Ovary (tissue), 10 donors: ENCODE measurements at places on chromosomes 5 and 9. TPM values are rescaled to one million over a fixed set of nuclear protein-coding genes. Genes with fewer than 3 reads are reported as not detected.

Gene CCDC192
- 1.1 TPM for total RNA-seq

Gene NOXA1
- total RNA-seq, result 13.8 TPM

Gene PCDHGA8
- 4.0 TPM for total RNA-seq

DNA sequence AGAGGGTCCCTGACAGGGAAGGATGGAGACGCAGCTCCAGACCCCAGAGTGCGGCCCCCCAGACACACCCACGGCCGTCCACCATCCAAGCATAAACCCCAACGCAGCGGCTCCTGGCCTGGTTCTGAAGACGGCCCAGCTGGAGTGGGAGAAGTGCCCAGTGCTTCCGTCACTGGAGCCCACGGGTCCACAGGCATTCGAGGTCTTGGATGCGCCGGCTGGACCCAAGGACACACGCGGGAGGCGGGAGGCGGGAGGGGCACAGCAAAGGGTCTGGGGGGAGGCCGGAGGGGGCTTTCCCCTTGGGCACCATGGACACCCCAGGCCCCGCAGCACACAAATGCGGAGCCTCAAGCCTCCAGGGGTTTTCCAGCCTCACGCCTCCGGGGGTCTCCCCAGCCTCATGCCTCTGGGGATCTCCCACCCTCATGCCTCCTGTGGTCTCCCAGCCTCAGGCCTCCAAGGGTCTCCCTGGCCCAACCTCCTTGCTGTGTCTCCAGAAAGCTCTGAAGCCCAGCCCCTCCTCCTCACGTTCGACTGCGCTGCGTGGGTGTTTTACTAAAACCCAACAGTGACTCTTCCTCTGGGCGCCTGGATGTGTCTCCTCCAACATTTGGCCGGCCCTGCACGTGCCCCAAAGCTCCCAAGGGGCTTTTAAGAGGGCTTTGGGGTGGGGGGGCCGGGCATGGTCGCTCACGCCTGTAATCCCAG, 15.2 kb downstream of the EXD3 start:
- H3K4me1 ChIP-seq, result peaks cover 16% of the 10 kb centered on the region
- peak overlapping the region; percentile 66 for H3K27ac ChIP-seq
- DNase-seq, result peak; percentile 95

DNA sequence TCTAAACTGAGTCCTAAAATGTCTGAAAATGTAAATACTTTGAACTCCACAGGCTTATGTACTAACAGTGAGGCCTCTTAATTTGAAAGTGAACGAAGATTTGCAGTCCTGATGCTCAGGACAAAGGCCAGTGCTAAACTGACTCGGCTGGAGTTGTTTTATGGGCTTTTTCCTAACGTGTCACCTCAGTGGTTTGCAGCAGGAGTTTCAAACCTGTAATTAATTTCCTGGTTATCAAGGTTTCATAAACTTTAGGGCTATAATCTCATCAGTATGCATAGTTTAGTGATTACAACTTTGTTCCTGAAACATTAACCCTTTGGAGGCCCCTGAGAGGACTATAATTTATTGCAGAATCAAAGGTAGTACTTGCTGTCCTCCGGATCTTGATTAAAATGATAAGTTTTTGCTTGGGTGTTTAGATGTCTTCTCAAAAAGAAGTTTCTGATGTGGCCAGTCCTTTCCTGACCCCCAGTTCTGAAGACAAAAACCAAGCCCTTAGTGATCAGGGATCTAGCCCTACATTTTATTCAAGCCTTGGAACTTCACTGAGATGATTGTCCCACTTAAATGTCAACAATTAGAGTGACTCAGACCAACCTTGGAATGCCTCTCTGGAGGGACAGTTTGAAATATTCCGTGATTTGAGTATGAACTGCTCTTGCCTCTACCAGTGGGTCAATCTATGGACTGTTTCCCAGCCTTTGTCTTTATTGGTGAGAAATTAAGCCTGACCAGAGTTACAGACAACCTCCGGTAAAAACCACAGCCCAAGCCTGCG, 11.1 kb upstream of the S100Z start:
- H3K27me3 ChIP-seq, result no peaks in the 10 kb centered on the region
- H3K27ac ChIP-seq, result no peak overlapping the region
- DNase-seq, result no peak
- no peak overlapping the region for H3K4me3 ChIP-seq
- H3K4me1 ChIP-seq, result no peaks in the 10 kb centered on the region

DNA sequence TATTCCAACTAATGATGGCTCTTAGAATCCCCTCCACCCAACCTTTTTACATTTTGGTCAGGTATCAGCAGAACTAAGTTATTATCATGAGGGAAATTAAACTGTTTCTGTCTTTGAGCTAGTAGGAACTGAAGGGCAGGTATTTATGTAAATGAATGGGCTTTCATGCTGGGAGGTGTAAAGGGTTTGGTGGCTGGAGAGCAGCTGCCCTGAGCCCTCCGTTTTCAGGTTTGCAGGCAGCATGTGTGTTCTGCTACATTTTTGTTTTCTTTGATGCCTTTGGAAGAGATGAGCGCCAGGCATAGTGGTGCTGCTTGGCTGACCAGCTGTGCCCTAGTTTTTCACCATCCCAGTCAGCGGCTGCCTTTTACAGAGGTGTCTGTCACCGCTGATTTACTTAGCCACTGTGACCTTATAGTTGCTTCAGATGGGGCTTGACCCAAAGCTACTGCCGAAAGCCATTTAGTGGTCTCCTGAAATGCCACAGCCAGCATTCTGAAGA, 231.9 kb downstream of the MAST4 start:
- H3K4me1 ChIP-seq, result peaks cover 3% of the 10 kb centered on the region
- peak overlapping the region; percentile 20 for H3K4me3 ChIP-seq
- no peaks in the 10 kb centered on the region for H3K36me3 ChIP-seq

- H3K27ac ChIP-seq, result no peak overlapping the region
- DNase-seq, result no peak
- no peaks in the 10 kb centered on the region for H3K36me3 ChIP-seq
Observed at GRCh38 chr9:93862877-93863545, 92.1 kb downstream of the BARX1 start.

- peak; percentile 28 for DNase-seq
- H3K4me1 ChIP-seq, result peaks cover 1% of the 10 kb centered on the region
- no peaks in the 10 kb centered on the region for H3K36me3 ChIP-seq
- no peak overlapping the region for H3K27ac ChIP-seq
- H3K27me3 ChIP-seq, result no peaks in the 10 kb centered on the region
Observed at GRCh38 chr5:64506567-64507263, 900 bp downstream of the RGS7BP start.

DNA sequence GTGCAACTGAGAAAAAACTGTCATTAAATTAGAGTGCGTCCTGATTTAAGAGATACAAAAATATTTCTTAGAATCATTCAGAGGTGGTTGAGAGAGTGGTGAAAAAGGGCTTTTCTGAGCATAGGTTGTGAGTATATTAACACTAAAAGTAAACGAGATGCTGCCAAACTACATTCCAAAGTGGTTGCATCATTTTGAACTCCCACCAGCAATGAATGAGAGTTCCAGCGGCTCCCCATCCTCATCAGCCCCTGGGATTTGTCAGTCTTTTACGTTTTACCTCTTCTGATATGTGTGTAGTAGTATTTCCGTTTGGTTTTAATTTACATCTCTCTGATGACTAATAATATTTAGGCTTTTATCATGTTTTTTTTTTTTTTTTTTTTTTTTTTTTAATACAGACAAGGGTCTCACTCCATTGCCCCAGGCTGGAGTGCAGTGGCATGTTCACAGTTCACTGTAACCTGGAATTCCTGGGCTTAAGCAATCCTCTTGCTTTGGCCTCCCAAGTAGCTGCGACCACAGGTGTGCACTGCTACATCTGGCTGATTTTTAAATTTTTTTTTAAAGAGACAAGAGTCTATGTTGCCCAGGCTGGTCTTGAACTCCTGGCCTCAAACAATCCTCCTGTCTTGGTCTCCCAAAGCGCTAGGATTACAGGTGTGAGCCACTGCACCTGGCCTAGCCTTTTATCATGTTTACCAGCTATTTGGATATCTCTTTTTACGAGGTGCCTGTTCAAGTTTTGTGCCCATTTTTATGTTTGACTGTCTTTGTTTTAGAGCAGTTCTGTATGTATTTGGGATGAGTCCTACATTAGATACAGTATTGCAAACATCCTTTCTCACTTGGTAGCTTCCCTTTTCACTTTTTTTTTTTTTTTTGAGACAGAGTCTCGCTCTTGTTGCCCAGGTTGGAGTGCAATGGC, 17.0 kb downstream of the PRRT1B start:
- H3K27ac ChIP-seq, result no peak overlapping the region
- no peaks in the 10 kb centered on the region for H3K4me1 ChIP-seq
- no peak overlapping the region for H3K4me3 ChIP-seq
- DNase-seq, result no peak
- no peaks in the 10 kb centered on the region for H3K27me3 ChIP-seq

GRCh38 chr9:36450110-36450732, 50.2 kb upstream of the RNF38 start:
- no peak overlapping the region for H3K27ac ChIP-seq
- no peak overlapping the region for H3K4me3 ChIP-seq
- DNase-seq, result no peak
- H3K27me3 ChIP-seq, result no peaks in the 10 kb centered on the region
- peaks cover 2% of the 10 kb centered on the region for H3K4me1 ChIP-seq
